ENCODE measurements at places on chromosomes 13 and 19.

GRCh38 chr13:99392470-99393135, 85.4 kb upstream of the GPR183 start:
- no peak for DNase-seq

GRCh38 chr13:26558074-26558805, 757 bp downstream of the WASF3 start:
- DNase-seq = no peak

DNA sequence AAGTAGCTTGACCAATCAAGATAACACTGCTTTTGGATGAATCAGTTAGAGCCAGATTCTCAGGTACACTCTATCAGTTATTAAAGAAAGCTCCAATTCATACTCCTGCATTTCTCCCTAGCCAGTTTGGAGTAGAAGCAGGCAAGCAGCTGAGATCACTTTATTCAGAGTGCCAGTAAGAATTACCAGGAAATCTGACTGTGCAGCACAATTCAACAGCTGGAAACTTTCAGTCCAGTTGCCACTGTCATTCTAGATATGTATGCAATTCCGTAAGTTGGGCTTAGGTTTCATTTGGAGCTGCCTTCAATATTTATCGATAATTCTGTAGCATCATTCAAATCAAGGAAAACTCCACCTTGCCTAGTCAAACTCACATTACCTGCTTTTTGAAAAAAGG, 2625.6 kb upstream of the PCDH20 start:
- DNase-seq = no peak

DNA sequence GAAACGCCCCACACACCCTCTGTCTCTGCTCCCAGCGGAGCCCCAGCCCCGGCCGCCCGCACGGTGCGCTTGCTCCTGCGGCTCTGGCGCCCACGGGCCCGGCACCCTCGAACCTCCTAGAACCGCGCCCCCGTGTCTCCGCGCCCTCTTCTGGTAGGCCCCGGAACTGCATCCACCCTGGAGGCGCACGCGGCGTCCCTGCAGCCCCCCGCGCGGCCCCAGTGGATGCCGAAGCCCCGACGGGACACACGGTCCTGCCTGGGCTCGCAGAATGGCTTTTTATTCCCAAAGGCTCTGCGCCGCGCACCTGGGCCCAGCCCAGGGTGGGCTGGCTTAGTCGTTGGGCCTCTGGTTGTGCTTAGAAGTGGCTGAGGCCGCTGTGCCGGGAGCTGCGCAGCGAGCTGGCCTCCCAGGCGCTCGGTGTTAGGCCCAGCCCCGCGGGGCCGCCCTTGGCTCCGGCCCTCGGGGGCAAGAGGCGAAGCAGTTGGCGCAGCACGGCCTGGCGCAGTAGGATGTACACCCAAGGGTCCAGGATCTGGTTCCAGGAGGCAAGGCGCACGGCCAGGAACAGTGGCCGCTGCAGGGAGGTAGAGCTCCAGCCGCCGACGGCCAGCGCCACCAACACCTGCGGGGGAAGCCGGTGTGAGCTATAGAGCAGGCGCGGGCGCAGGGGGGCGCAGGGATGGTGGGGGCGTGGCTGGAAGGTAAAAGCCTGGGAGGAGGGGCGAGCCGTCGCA, 2.8 kb downstream of the PTGER1 start:
- no peak for DNase-seq

- no peak for DNase-seq
Observed at GRCh38 chr19:45812297-45812696, 2.8 kb downstream of the RSPH6A start.

- no peak for DNase-seq
Observed at GRCh38 chr19:42285541-42285941, 16.4 kb upstream of the PRR19 start.

DNA sequence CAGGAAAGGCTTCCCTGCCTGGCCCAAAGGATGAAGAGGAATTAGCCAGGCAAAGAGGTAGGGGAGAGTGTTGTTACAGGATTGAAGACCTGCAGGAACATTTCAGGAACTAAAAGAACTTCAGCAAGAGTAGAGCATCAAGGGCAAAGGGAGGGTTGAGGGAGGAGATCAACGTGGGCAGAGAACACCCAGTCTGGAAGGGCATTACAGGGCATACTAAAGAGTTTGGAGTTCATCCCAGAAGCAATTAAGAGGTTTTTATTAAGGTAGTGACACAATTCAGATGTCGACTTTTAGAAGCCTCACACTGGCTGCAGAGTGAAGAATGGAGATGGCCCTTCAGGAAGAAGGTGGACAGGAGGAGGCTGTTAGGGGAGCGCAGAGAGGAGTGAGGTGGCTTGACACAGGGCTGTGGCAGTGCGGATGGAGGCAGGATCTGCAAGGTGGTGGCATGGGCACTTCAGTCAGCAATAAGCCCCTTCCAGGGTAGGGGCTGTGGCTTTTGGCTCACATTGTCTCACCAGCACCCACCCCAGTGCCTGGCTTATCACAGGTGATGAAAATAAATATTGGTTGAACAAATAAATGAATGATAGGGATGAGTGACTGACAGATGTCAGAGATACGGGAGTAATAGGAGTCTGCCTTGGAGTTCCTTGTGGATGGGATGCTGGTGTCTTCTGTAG, 24.9 kb downstream of the TEX26 start:
- DNase-seq = no peak

- no peak for DNase-seq
Observed at GRCh38 chr19:18480006-18480691, 41.7 kb downstream of the ELL start.

GRCh38 chr19:35508129-35508528, 5.3 kb downstream of the DMKN start:
- DNase-seq = no peak

DNA sequence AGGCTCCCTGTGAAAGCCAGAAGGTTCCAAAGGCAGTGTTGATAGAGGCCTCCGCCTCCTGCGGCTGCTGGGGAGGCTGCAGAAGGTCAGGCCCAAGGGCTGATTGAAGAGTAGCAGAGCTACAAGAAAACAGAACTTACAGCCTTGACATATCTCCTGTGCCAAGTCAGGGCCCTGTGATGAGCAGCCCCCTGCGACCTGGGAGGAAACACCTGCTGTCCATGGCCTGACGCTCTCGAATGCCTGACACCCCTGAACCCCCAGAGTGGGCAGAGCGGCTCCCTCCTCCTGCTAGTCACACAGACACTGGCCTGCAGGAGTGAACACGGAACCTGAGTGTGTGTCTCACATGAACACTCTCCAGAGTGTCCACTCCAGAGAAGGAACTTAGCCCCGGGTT, 38.2 kb upstream of the TUBGCP3 start:
- DNase-seq = no peak

- DNase-seq = no peak
Observed at GRCh38 chr13:84553227-84553626, 671.0 kb upstream of the SLITRK1 start.

DNA sequence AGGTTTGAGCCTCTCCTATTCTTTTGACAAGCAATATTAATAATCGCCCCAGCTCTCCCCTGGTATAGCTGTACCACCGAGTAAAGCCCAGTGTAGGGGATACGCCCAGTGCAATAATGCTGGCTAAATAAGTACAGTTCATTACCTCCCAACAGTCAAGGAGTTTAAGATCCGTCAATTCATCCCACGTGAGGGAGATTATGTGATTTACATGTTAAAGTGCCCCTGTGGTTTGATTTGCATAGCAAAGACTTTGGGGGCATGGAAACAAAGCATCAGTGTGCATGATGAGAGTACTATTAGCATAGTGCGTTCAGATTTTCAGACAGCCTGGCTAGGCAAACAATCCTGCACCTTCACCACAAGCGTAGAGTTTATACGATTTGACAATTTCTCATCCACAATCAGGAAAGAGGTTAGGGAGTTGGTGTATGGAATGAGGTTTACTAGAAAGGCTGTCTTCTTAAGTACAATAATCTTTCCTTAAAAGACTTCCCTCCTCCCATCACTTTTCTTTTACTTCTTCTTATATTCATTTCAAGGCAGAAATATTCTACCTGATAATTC, 754.0 kb downstream of the DIAPH3 start:
- DNase-seq = no peak

GRCh38 chr19:31308781-31309180, 40.5 kb downstream of the TSHZ3 start:
- DNase-seq = no peak

GRCh38 chr19:23528376-23528775, 133.1 kb upstream of the ZNF91 start:
- no peak for DNase-seq

DNA sequence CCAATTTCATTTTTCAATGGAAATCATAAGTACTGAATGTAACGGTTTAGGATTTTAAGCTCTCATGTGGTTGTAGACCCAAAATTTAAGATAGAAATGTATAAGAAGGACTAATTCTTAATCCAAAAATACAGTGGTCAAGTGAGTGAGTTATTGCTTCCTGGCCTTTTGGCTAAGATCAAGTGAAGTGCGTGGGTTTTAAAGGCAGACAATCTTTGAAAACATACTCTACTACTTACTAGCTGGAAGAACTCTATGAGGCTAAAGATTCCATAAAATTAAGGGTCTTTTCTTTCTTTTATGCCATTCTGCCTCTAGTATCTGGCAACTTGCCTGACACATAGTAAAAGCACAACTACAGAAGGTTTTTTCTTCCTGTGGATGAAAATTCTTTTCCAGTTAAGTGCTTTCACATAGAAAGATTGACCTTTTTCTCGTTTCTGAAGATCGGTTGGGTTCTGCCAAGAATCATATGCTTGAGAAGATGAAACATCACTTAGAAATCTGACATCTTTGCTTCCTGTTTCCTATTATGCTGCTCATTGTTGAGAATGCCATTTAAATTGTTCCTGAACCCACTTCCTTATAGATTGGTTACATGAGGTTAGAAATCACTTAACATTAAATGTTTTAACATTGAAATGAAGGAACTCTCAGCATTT, 26.4 kb upstream of the SCEL start:
- DNase-seq = no peak
